Stimulated activated memory B cell treated with anti-CD40 and anti-IgM and Interleukin-4, amounts not matched to agents 10 μg/mL and 1 μg/mL and 100 μg/mL, for 72 hours (primary cell): ENCODE measurements at places on chromosomes 12 and 14.

DNA sequence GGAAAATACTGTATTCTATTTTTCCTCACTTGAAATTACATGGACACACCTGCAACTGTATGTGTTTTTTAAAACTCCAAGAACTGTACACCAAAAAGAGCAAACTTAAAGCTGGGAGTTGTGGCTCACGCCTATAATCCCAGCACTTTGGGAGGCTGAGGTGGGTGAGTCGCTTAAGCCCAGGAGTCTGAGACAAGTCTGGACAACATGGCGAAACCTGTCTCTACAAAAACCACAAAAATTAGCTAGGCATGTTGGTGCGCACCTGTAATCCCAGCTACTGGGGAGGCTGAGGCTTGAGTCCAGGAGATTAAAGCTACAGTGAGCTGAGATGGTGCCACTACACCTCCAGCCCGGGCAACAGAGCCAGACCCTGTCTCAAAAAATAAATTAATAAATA, 95.9 kb downstream of the SINHCAF start:
- ATAC-seq: no peak

- ATAC-seq: no peak
Observed at GRCh38 chr12:54581412-54581811, 7.0 kb downstream of the PPP1R1A start.

DNA sequence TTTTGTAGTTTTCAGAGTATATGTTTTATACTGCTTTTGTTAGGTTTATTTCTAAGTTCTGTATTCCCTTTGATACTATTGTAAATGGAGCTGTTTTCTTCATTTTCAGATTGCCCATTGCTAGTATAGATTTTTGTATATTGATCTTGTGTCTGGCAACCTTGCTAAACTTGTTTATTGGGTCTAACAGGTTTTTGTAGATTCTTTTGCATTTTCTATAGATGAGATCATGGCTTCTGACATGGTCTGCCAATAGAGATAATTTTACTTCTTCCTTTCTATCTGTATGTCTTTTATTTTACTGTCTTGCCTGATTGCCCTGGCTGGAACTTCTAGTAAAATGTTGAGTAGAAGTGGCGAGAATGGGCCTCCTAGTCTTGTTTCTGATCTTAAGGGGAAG, 40.3 kb downstream of the ANKRD9 start:
- ATAC-seq: no peak

- ATAC-seq: no peak
Observed at GRCh38 chr12:1769809-1770494, 50.4 kb upstream of the LRTM2 start.

- no peak for ATAC-seq
Observed at GRCh38 chr14:69712599-69713088, 54.3 kb upstream of the SRSF5 start.

GRCh38 chr14:62694075-62694474, 351.2 kb downstream of the KCNH5 start:
- ATAC-seq: no peak

- no peak for ATAC-seq
Observed at GRCh38 chr14:89544636-89545301, 127.7 kb upstream of the FOXN3 start.

- ATAC-seq: peak; percentile 2
Observed at GRCh38 chr12:9646794-9647781, 22.4 kb upstream of the CLEC2D start.

GRCh38 chr12:54956322-54956721, 28.2 kb downstream of the TESPA1 start:
- ATAC-seq: no peak

GRCh38 chr12:120705618-120706017, 4.6 kb upstream of the UNC119B start:
- no peak for ATAC-seq

GRCh38 chr14:68012871-68013270, 193.3 kb downstream of the RAD51B start:
- no peak for ATAC-seq

GRCh38 chr14:33848706-33849454, 102.0 kb downstream of the EGLN3 start:
- no peak for ATAC-seq

GRCh38 chr12:124398578-124399227, 103.8 kb downstream of the RFLNA start:
- ATAC-seq: no peak

DNA sequence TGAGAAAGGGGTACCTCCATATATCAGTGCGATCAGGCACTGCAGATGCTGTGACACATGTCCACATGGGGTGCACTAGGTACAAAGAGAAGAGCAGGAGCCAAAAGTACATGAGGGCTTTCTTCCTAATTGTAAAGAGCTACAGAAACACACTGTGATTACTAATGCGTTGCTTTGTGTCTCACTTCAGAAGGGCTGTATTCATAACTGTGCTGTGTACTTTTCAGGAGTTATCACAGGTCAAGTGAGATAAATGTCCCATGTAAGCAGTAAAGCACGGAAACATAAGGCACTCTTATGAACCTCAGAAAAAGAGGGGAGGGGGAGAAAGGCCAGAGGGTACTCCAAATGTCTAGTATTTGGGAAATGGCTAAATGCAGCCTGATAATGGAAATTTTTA, 10.6 kb downstream of the SPRING1 start:
- no peak for ATAC-seq

DNA sequence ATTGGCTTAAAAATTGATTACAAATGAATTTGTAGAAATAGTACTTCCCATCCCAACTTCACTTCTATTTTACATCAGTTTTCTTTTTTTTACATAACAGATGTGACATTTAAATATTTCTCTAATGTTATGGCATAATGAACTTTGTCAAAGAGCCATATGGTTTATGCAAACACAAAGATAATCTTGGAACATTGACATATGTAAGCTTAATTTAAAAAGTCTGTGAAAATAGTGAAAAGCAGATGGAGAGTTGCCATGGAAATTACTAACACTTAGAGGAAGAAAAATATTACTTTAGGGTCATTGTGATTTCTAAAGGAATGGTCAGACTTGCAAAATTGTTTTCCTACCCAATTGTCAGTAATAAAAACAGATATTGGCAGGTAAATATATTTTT, 232.4 kb downstream of the AEBP2 start:
- ATAC-seq: no peak
